ENCODE measurements at places on chromosomes 5 and 9.

DNA sequence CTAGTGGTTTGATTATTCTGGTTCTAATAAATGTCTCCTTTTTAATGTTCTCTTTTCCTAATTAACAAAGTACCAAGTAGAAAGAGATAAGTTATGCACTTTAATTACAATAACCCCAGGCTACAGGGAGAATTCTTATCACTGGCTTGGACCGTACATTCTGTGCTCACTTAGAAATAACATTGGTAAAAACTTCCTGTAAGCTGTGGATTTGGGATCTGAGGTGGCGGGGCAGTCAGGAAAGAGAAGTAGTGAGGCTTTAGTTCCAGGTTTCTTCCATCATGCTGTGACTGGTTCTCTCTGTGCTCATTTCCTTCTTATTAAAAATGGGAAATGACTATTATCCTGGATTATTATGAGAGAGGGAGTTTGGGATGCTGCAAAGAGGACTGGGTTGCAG lies 142.0 kb downstream of the EGFLAM start:
- no peak for DNase-seq

DNA sequence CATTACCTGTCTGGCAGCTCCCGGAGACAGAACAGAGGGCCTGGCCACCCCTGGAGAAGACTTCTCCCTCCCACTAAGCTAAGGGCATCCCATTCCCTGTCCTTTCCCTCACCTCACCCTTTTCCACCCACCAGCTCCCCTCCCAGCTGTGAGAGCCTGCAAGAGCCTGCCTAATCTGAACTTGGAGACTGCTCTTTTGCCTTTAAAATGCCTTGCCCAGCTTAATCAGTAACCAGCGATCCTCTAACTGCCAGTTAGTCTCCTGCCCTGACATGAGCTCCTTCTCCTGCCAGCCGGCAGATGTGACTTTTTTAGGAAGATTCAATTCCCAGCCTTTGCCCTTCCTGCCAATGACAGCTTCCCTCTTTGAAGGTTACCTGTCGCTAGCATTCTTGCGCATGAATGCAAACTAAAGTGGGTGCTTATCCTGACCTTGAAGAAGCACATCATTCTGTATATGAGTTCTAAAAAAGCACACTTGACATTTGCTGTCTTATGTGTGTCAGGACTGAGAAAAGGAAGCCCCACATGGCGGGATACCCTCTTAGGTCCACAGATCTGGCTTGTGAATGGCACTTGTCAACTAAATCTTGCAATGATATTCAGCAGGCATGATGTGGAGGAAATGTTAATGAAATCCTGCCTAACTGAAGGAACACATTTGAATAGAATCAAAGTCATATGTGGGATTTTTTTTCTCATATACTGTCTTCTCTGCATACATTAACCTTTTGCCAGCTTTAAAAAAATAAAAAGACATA lies 411.2 kb upstream of the SLC30A5 start:
- DNase-seq = peak; percentile 91

DNA sequence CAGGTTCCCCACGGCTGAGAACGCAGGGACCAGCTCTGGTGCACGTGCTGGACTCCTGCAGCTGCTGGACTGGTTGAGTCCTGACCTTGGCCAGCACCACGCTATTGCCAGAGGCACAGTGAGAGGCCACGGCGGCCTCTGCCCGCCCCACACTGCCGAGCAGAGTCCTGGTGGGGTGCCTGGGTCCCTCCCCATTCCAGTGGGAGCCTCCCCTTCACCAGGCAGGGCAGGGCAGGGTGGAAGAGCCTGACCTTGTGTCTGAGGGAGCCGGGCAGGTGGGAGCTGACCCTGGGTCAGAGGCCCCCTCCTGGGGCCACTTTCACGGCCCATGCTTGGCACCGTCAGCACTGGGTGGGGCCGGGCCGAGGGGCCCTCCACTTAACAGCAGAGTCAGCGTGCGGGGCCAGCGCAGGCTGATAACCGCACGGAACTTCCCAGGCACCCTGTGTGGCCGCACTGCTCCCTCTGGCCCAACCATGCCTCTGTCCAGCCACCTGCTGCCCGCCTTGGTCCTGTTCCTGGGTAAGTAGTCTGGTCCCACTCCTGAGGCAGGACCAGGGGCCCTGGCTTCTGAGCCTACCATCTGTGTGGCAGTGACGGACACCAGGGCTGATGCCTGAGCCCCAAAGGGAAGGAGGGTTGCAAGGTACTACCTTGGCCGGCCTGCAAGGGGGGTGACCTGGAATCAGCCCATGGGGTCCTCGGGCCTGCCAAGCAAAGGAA lies at the start of gene MAMDC4:
Gene MAMDC4, plus strand, starts transcription at position 406 of the 723 bp plus-strand sequence. Its CDS starts 71 bp downstream, at position 477.
- DNase-seq = no peak

DNA sequence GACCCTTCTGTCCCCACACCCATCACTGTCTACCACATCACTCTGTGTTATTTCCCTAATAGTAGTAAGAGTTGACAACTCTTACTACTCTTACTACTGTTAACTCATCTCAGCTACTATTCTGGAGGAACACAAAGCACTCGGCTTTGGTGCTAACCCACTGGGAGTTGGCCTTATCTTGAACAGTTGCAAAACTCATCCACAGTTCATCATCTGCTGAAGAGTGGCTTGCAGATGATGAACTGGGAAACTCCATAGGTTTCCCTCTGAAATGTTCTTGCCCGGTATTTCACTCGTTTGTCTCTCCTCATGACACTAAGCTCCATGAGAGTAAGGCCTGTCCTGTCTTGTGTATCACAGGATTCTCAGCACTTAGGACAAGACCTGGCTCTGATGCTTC lies 221.4 kb downstream of the NR3C1 start:
- no peak for DNase-seq

DNA sequence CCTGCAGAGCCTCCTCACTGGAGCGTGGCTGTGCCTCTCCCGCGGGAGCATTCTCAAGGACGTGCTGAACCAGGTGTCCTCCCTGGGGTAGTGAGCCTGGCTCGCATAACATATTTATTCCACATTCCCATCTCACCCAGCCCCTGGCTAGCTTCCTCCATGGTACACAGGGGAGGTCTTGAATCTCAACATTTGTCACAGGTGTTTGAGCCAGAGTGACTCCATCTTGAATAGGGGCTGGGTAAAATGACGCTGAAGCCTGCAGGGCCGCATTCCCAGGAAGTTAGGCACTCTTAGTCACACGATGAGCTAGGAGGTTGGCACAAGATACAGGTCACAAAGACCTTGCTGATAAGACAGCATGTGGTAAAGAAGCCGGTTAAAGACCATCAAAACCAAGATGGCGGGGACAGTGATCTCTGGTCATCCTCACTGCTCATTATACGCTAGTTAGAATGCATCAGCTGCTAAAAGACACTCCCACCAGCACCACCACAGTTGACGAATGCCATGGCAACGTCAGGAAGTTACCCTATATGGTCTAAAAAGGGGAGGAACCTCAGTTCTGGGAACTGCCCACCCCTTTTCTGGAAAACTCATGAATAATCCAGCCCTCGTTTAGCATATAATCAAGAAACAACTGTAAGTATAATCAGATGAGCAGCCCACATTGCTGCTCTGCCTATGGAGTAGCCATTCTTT lies 273.8 kb upstream of the IRX4 start:
- peak; percentile 65 for DNase-seq

DNA sequence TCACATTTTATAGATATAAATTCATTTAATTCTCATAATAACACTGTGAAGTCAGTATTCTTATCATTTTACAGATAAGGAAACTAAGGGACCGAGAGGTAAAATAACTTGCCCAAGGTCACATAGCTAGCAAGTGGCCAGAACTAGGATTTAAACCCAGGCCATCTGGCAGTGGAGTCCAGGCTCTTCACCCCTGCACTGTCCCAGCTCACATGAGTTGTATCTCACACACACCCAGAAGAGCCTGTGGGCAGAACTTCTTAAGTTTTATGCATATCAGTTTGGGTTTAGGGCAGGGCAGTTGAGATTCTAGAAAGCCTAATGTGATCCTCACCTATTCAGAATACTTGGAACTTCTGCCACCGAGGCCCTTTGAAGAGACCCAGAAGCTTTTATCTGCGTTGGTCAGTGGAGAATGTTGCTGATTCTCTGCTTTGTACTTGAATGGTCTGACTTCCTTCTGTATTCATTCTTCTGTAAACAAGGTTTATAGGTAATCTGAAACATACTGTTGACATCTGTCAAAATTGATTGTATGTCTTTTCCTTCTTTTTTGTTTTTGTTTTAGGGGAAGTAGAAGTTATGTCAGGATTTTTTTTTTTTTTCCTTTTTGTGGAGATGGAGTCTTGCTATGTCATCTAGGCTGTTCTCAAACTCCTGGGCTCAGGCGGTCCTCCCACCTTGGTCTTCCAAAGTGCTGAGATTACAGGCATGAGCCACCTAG lies 75.8 kb downstream of the KIAA1958 start:
- DNase-seq = no peak

DNA sequence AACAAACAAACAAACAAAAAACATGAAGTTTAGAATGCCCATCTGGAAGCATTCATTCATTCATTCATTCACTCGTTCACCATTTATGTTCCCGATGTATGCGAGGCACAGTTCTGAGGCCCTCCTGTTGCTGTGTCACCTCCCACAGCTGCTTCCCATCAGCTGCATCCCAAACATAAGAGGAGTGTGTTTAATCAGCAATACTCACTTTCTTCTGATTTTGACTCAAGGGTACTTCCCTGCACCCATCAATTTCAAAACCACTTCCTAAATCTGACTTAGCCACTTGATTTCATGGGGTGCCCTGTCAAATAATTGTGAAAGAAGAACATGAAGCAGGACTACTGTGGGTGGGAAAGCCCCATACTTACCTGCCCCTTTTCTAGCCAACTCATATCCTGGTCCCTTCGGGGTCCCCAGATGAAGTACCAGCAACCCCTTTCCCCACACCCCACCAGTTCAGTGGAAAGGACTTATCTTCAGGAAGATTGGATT lies 128.0 kb upstream of the IL12B start:
- DNase-seq = no peak

DNA sequence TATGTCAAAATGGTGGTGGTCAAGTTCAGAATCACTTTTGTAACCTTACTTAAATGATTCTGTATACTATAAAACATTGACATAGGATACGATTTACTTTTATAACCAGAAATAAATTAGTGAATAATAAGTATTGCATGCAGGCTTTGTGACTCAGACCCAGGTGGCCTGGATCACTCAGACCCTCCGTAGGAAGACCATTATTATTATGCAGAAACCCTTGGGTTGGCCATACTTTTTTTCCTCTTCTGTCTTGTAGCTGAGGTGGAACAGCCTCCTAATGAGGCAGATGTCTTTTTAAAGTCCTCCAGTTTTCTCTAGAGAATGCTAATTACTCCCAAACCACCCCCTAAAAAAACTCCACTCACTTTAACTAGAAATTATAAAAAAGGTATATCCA lies 121.9 kb downstream of the LPAR1 start:
- DNase-seq = no peak

- no peak for DNase-seq
Observed at GRCh38 chr5:59485629-59486439, 407.7 kb downstream of the PDE4D start.

GRCh38 chr5:170747851-170748250 lies 35.7 kb upstream of the GABRP start:
- DNase-seq = no peak

- no peak for DNase-seq
Observed at GRCh38 chr5:140205216-140205615, 30.2 kb downstream of the CYSTM1 start.

- DNase-seq = no peak
Observed at GRCh38 chr5:102932781-102933180, 177.7 kb downstream of the PAM start.

- no peak for DNase-seq
Observed at GRCh38 chr5:151954255-151954654, 29.6 kb upstream of the GLRA1 start.

- no peak for DNase-seq
Observed at GRCh38 chr5:82329393-82329792, 51.2 kb upstream of the RPS23 start.

GRCh38 chr9:136312436-136312835 lies 8.5 kb upstream of the CCDC187 start:
- DNase-seq = no peak

- DNase-seq = no peak
Observed at GRCh38 chr9:98860871-98861293, 53.4 kb downstream of the GALNT12 start.

DNA sequence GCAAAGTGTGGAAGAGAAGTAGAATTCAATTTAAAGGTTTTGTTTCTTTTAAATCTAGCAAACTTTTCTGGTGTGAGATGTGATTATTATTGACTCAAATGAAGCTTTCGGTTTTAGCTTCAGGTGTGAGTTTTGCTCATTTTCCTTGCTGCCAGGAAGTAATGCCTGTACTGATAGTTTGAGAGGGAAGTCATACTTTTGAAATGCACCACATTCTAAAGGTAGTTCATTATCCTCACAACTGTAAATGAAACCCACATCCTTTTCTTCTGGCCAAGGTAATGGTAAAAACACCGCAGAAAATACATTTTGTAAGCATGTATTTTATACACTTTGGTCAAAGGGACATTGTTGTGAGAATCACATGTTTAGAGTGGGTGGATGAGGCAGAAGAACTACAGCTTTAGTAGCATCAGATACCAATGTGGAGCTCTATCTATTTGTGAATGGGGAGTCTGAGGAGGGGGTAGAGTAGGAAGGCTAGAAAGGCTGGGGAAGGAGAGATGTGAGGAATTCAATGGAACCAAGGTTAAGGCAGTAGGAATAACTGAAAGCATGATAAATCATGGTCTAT lies 167.0 kb upstream of the CDKN2B start:
- no peak for DNase-seq

DNA sequence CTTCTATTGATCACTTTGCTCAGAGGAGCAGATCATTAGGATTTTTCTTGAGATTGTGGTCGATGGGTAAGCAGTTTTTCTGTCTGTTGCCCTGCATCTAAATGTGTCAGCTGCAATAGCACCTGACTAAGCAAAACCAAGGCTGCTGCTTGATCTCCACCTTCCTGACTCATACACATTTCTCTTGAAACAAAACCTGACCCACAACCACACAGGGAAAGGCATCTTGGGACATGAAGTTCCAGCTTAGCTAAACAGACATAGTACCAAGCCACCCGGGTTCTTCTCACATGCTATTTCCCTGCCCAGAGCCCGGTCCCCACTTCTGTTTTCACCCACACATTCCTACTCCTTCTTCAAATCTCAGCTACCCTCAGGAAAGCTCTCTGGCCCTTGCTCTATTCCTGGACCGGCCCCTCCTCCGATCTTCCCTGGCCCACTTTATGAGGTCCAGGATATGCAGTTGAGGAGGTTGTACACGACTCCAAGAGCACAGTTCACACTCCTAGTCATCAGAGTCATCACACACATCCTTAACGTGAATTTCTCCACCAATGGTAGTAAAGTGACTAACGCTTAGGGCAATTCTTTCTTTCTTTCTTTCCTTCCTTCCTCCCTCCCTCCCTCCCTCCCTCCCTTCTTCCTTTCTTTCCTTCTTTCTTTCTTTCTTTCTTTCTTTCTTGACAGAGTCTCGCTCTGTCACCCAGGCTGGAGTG lies 16.0 kb upstream of the ZBTB43 start:
- no peak for DNase-seq
